ENCODE measurements at places on chromosomes 11 and 22. TPM values are rescaled to one million over a fixed set of nuclear protein-coding genes. Genes with fewer than 3 reads are reported as not detected.

Gene CCND1
- 135 TPM for total RNA-seq

DNA sequence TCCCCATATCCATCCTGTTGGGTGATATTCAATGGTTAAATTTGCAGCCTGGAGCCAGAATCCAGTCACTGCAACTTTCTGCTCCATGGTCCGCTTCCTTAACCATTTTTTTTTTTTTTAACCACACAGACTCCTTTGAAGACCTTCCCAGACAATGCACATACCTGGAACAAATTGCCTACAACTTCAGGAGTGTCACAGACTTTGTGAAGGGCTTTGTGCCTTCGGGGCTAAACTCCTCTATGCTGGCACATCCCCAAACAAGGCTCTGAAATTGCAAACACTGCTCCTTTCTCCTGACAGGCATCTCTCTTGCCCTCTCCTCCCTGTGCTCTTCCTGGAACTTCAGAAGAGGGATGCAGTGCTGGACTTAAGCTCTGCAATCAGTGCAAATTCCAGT lies 40.6 kb downstream of the TENM4 start:
- DNase-seq, result peak; percentile 20

GRCh38 chr22:30887453-30887852 lies 81.1 kb downstream of the MORC2 start:
- no peak for DNase-seq

- DNase-seq, result no peak
Observed at GRCh38 chr11:13487661-13488030, 8.2 kb downstream of the PTH start.
